ENCODE measurements at places on chromosomes 5 and 9. TPM values are rescaled to one million over a fixed set of nuclear protein-coding genes. Genes with fewer than 3 reads are reported as not detected.
A peak's percentile ranks its signal among the peaks of the same experiment; 100 is the strongest.

PCDHA9 gene
- 0.04 TPM for total RNA-seq

OSMR gene
- total RNA-seq, result 13.8 TPM

LCN1 gene
- not detected for total RNA-seq

PCSK5 gene
- 6.5 TPM for total RNA-seq

BARHL1 gene
- not detected for total RNA-seq

CCNI2 gene
- total RNA-seq, result not detected

SLC46A2 gene
- not detected for total RNA-seq

GABRG2 gene
- total RNA-seq, result not detected

ZNF883 gene
- total RNA-seq, result 4.1 TPM

C9orf153 gene
- 0.28 TPM for total RNA-seq

DNA sequence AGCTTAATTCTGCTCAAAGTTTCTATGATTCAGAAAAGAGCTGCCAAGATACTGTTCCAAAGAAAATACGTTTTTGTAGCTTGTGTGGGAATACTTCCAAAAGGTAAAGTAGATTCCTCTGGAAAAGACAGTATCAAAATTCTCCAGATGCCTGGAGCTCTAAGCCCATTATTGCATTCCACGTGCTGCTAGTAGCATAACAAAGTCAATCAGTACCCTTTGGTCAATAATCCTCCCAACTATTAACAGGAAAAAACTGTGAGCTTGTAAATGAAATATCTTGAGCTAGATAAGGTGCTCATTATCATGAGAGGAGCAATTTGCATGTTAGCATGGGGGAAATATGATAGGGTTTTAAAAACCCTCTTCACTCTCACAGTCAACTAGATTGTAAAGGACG, 229.5 kb upstream of the TYRP1 start:
- DNase-seq, result no peak
- no peaks in the 10 kb centered on the region for H3K4me1 ChIP-seq
- no peaks in the 10 kb centered on the region for H3K36me3 ChIP-seq
- no peaks in the 10 kb centered on the region for H3K27me3 ChIP-seq

DNA sequence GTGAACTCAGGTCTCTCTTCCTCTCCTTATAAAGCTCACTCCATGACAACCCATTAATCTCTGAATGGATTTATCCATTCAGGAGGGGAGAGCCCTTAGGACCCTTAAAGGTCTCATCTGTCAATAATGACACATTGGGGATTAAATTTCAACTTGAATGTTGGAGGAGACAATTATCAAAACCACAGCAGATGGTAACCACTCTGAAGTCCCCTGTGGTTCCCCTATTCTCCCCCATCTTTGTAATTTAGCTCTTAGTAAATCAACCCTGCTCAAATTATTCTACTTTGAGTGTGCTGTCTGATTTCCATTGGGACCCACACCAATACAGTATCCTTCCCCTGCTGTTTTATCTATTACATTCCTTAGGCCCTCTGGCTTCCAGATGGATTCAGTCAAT, 72.0 kb upstream of the RAI14 start:
- no peak overlapping the region for H3K4me3 ChIP-seq
- H3K36me3 ChIP-seq, result no peaks in the 10 kb centered on the region
- no peak for DNase-seq
- no peaks in the 10 kb centered on the region for H3K27me3 ChIP-seq
- H3K4me1 ChIP-seq, result no peaks in the 10 kb centered on the region

GRCh38 chr5:54874337-54875021, 110.9 kb downstream of the ESM1 start:
- no peak for DNase-seq
- H3K27ac ChIP-seq, result no peak overlapping the region
- no peak overlapping the region for H3K4me3 ChIP-seq
- H3K36me3 ChIP-seq, result no peaks in the 10 kb centered on the region
- no peaks in the 10 kb centered on the region for H3K4me1 ChIP-seq
- no peaks in the 10 kb centered on the region for H3K27me3 ChIP-seq

- DNase-seq, result no peak
- H3K4me1 ChIP-seq, result no peaks in the 10 kb centered on the region
- no peaks in the 10 kb centered on the region for H3K36me3 ChIP-seq
- no peaks in the 10 kb centered on the region for H3K27me3 ChIP-seq
These were observed 45.1 kb downstream of the TGFBI start for GRCh38 chr5:136073714-136074529.

GRCh38 chr5:58188262-58188651, 271.6 kb downstream of the PLK2 start:
- H3K4me1 ChIP-seq, result no peaks in the 10 kb centered on the region
- DNase-seq, result no peak
- H3K27ac ChIP-seq, result no peak overlapping the region
- H3K27me3 ChIP-seq, result no peaks in the 10 kb centered on the region
- no peaks in the 10 kb centered on the region for H3K36me3 ChIP-seq

DNA sequence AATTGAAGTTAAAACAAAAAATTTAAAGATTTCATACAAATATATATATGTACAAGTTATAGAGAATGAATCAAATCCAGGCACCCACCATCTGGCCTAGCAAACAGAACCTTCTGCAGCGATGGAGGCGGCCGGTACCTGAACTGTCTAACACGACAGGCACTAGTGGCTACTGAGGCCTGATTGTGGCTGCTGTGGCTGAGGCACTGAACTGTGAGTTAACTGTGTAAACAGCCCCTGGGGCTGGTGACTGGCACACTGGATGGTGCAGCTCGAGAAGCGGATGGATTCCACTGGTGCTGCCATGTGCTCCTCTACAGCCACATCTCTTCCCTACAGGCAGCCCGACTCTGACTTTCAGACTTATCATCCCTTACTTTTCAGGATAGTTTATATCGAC, 82.4 kb downstream of the RAPGEF1 start:
- H3K27ac ChIP-seq, result no peak overlapping the region
- no peak for DNase-seq
- no peak overlapping the region for H3K4me3 ChIP-seq

- H3K4me1 ChIP-seq, result no peaks in the 10 kb centered on the region
- no peaks in the 10 kb centered on the region for H3K36me3 ChIP-seq
- no peak overlapping the region for H3K27ac ChIP-seq
- DNase-seq, result peak; percentile 21
These were observed 76.2 kb upstream of the COL5A1 start for GRCh38 chr9:134565316-134565915.

DNA sequence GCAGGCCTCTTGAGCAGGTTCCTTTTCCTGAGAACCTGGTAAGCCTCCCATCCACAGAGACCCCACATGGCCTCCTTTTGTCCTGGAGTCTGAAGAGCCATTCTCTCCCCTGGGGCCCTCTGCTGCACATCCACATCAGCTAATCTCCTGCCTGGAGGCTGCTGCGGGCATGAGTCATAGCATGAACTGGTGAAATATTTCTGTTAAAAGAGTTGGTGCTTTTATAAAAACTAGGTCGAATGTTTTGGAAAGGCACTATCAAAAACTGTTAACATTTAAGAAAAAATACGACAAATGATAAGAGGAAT, 399.4 kb downstream of the CTNND2 start:
- no peaks in the 10 kb centered on the region for H3K27me3 ChIP-seq
- H3K4me3 ChIP-seq, result no peak overlapping the region
- H3K27ac ChIP-seq, result no peak overlapping the region
- no peaks in the 10 kb centered on the region for H3K36me3 ChIP-seq

- no peak for DNase-seq
- H3K36me3 ChIP-seq, result no peaks in the 10 kb centered on the region
- H3K4me3 ChIP-seq, result no peak overlapping the region
- H3K4me1 ChIP-seq, result no peaks in the 10 kb centered on the region
These were observed 184.3 kb downstream of the DAB2IP start for GRCh38 chr9:121835587-121836365.

DNA sequence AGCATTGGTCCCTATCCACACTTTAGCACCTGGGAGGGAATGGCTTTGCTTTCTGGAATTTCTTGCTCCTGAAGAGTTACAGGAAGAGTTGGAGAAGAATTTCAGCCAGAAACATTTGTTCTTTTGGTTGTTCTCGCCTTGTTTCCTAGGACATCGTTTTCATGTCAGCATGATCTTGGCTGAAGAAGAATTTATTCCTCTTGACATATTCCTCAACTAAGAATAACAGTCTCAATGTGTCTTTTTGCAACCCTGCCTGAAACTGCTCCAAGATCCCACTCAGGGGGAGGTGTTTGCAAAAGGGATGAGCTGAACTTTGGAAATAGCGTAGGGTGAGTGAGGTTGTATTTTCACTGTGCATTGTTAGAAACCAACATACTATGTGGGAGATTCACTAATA, 26.1 kb downstream of the MAMDC2 start:
- H3K4me1 ChIP-seq, result no peaks in the 10 kb centered on the region
- no peak overlapping the region for H3K4me3 ChIP-seq
- H3K27me3 ChIP-seq, result no peaks in the 10 kb centered on the region
- DNase-seq, result no peak
- no peaks in the 10 kb centered on the region for H3K36me3 ChIP-seq
- H3K27ac ChIP-seq, result peak overlapping the region; percentile 46

GRCh38 chr9:121230256-121230655, 28.6 kb upstream of the RAB14 start:
- H3K27ac ChIP-seq, result no peak overlapping the region
- no peaks in the 10 kb centered on the region for H3K27me3 ChIP-seq
- no peak for DNase-seq
- H3K36me3 ChIP-seq, result no peaks in the 10 kb centered on the region
- no peak overlapping the region for H3K4me3 ChIP-seq

- no peaks in the 10 kb centered on the region for H3K4me1 ChIP-seq
- H3K36me3 ChIP-seq, result no peaks in the 10 kb centered on the region
- no peak overlapping the region for H3K4me3 ChIP-seq
- H3K27ac ChIP-seq, result no peak overlapping the region
- no peak for DNase-seq
These were observed 81.5 kb downstream of the PRKACG start for GRCh38 chr9:68932458-68932857.

GRCh38 chr9:6889868-6890267, 132.1 kb downstream of the KDM4C start:
- H3K36me3 ChIP-seq, result no peaks in the 10 kb centered on the region
- DNase-seq, result no peak
- no peak overlapping the region for H3K4me3 ChIP-seq

DNA sequence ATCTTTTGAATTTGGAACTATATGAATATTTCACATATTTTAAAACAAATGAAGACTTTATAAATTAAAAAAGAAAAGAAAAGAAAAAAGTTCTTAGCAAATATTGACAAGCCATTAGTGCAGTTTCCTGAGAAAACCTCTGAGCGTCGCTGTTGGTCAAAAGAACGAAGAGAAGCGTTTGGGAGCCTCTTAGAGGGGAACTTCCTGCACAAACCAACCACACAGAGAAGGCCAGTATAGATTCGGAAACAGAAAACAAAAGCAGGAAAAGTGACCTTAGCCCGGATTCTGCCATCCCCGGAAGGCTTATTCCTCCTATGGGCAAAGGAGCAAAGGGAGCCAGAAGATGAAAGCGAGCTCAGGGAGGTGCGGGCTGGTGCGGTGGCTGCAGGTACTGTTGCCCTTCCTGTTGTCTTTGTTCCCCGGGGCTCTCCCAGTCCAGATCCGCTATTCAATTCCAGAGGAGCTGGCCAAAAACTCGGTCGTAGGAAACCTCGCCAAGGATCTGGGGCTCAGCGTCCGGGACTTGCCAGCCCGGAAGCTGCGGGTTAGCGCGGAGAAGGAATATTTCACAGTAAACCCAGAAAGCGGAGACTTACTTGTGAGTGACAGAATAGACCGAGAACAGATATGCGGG, at the start of gene PCDHGB2:
Gene PCDHGB2 (plus strand): TSS at position 205 of the 637 bp plus-strand sequence. CDS start 142 bp downstream, at position 347.
- no peaks in the 10 kb centered on the region for H3K27me3 ChIP-seq
- DNase-seq, result no peak
- no peaks in the 10 kb centered on the region for H3K4me1 ChIP-seq
- H3K27ac ChIP-seq, result no peak within 1 kb of the TSS
- peak within 1 kb of the TSS; percentile 25 for H3K4me3 ChIP-seq
- no peaks in the 10 kb centered on the region for H3K36me3 ChIP-seq

DNA sequence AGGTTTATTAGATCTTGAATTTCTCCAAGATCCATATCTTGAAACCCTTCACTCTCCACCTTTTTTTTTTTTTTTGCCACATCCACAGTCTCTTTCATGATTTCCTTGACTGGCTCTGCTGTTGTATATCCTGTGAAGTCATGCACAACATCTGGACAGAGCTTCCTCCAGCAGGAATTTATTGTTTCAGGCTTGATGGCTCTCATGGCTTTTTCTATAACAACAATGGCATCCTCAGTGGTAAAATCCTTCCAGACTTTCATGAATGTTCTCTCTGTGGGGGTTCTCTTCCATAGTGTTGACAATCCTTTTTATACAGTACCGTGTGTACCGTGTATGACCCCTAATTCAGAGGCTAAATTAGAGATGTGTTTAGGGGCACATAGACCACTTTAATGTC, 24.0 kb downstream of the RANBP17 start:
- no peaks in the 10 kb centered on the region for H3K36me3 ChIP-seq
- no peak overlapping the region for H3K27ac ChIP-seq
- H3K27me3 ChIP-seq, result no peaks in the 10 kb centered on the region
- no peak overlapping the region for H3K4me3 ChIP-seq
- no peak for DNase-seq

DNA sequence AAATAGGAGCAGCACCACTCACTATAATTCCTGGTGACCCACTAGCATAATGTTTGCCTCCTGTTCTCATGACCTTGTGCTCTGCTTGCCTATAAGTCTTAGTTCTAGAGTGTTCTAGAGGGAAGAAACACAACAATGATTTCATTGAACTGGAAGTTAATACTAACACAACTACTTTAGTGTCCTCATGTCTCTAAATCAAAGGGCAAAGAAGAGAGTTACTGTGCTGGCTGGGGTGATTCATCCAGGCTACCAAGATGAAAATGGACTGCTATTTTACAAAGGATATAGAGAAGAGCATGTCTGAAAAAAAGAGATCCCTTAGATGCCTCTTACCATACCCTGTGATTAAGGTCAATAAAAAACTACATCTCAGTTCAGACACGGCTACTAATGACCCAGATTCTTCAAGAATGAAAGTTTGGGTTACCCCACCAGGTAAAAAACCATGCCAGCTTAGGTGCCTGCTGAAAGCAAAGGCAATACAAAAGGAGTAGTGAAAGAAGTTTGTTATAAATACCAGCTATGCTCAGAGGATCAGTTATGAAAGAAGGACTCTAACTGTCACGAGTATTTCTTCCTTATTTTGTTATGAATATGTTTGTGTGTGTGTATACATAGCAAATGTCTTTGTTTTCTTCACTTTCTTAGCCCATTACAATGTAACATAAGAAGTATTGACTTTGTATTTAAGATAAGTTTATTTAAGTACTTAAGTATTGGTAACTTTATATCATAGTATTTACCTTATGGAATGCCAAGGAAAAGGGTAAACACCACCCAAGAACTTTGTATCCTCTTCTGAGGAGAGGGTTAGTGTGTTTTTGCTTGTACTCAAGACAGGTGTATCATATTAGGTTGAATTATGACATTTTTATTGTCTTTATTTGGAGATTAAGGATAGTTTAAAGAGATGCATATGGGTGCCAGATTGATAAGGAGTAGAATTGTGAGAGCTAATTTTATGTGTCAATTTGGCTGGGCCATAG, 314.1 kb upstream of the PTGER4 start:
- H3K36me3 ChIP-seq, result no peaks in the 10 kb centered on the region
- no peaks in the 10 kb centered on the region for H3K4me1 ChIP-seq
- no peak for DNase-seq

DNA sequence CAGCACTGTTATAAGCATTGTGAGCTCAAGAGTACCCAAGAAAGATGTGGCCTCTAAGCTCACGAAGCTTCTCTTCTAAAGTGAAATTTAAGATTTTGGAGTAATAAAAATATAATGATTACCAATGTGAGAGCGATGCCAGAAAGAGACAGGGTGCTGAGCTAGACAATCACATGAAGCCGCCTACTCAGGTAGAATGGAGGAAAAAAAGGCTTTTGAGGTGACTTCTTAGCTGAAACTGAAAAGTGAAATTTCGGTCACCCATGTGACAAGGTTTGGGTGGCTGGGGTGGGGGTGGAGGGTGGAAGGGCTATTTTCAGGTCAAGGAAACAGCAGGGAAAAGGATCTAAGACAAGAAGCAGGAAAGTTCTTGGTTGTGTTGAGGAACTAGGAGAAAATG, 388.2 kb upstream of the WWC1 start:
- DNase-seq, result no peak
- H3K4me1 ChIP-seq, result no peaks in the 10 kb centered on the region
- H3K27ac ChIP-seq, result no peak overlapping the region
- no peaks in the 10 kb centered on the region for H3K27me3 ChIP-seq
- no peak overlapping the region for H3K4me3 ChIP-seq

Measured in right atrium auricular region (tissue), 2 donors.